Uterus (tissue), 4 donors: ENCODE measurements at places on chromosomes 2 and 18. TPM values are rescaled to one million over a fixed set of nuclear protein-coding genes. Genes with fewer than 3 reads are reported as not detected.
A peak's percentile ranks its signal among the peaks of the same experiment; 100 is the strongest.

FSHR gene
- total RNA-seq: not detected

- DNase-seq: no peak
Measured at GRCh38 chr2:118856330-118856977, 9.0 kb upstream of the EN1 start.

SCYGR6 gene
- not detected for total RNA-seq

DNA sequence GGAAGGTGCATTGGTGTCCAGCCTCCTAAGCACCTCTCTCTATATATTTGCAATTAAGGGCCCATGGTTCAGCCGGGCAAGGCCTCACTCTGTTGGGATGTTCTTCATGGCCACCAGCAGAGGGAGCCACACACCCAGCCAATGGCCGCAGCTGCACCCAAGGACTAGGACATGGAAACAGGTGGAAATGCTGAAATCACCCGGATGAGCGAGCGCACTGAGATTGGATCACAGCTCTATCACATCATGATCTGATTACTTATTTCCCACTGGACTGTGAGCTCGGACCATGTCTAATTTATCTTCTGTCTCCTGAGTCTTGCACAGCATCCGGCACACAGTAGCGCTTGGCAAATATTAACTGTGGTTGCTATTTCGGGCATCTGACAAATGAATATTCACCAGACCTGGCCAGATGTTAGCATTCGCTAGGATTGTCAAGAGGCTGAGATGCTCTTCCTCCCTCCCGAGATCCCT is 31.2 kb downstream of the KIF3C start:
- DNase-seq: peak; percentile 65

GRCh38 chr2:177284531-177284930 is 20.0 kb upstream of the NFE2L2 start:
- no peak for DNase-seq

DNA sequence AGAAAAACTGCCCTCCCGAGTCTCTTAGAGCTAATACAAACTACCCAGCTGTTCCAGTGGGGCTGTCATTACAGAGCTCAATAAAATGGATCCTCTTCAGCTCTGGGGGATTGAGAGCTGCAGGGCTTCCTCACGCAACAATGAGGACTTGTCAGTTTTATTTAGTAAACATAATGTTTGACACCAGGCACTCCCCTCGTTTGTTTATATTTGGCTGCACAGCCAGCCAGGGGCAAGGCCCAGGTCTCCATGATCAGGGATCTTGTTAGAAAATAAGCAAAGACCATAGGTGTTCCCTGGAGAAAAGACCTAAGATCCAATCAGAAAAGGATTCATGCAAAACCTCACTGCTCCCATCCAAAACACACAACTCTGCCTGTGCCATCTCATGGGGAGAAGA is 158.2 kb downstream of the C1D start:
- no peak for DNase-seq

DNA sequence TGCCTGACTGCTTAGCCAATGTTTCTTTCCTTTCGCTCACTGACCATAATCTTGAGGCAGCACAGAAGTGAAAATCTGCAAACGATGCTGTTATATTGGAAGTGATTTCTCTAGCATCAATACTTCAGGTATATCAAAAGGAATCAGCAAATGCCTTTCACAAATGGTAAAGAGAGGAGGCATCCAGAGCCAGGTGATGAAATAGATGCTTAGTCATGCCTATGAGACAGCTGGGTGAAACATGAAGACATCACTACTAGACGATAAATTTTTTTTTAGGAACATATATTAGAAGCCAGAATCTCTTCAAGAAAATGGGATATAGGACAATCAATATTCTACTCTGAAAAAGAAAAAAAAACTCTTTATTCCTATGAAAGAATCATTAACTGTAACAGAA is 249.2 kb upstream of the SLC39A10 start:
- no peak for DNase-seq

DNA sequence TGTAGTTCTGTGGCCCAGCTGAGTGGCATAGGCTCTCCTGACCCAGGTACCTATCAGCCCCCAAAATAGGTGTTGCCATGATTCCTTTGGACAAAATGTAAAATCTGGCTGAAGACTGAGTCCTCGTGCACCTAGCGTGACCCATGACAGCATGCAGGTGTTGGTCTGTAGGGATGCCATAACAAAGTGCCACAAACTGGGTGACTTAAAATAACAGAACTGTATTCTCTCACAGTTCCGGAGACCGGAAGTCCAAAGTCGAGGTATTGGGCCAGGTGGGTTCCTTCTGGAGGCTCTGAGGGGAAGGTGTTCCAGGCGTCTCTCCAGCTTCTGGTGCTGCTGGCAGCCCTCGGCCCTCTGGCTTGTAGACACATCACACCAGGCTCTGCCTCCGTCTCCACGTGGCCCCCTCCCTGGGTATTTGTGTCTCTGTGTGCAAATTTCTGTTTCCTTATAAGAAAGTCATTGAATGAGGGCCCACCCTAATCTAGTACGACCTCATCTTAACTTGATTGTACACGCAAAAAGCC is 34.5 kb downstream of the LRRFIP1 start:
- peak; percentile 68 for DNase-seq

DNA sequence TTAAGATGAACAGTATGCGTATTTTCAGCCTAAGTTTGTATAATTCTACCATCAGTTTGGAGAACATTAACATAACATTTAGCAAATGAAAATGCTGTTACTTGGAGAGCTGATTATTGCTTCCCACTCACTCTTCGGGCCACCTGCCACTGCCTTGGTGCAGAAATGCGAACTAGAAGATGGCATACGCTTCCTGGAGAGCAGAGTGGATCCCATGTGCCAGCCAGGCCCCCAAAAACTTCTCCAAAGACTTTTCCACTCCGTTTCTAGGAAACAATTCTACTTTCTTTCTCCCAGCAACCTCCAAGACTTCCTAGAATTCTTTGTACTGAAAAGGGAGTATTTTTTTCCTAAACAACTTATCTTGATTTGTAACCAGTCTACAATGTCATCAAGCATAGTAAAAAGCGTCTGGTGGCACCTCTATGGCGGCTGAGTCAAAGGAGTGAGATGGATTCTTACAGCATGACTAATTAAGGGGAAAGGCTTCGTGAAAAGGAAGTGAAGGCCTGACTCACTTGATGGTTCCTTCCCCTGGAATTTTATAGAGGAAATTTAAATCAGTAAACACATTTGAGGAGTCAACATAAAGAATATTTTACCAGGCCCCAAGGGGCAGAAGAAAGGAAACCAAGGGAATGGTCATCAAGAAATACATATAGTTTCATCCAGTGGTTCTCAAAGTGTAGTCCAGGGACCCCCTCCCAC is 36.6 kb downstream of the FEZ2 start:
- no peak for DNase-seq

GRCh38 chr18:47427072-47427471 is 175.6 kb upstream of the SKOR2 start:
- no peak for DNase-seq

DNA sequence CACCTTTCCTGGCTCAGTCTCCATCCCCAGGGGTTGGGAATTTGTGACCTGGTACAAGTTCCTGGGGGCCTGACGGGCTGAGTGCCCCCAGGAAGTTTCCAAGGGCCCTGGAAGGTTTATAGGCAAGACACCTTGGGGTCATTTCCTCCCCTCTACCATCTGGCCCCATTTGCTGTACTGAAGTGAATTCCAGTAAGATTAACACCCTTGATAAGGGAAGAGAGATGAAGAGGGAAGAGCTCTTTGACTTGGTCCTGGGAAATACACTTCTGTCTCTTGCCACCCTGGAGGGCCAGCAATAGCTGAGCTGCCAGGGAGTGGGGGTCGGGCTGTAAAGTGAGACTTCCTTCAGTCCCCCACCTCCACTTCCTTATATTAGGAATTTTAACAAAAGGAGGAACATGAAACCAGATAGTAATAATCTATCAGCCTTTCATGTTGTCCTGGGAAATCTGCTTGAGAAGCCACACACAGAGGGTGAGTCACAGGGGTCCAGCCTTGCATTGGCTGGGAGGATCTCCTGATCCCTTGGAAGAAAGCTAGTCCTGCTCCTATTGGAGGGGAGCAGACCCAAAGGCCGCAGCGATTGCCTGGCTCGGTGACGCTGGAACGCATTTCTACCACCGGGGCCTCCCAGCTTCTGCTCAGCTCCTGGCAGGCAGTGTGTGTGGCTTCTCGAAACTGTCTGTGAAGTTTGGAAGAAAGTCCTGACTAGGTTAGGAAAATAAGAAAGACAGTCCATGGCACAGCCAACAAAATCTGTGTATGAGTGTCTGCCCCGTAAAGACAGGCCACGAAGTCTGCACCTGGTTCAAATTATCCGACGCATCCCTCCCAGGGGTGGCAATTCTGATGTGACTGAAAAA is 87.3 kb downstream of the ACAA2 start:
- peak; percentile 56 for DNase-seq

GRCh38 chr2:24351627-24351938 is 8.8 kb downstream of the ITSN2 start:
- no peak for DNase-seq

GRCh38 chr18:61852496-61852895 is 40.3 kb downstream of the RNF152 start:
- no peak for DNase-seq

ZNF512 gene
- 82.9 TPM for total RNA-seq

- no peak for DNase-seq
Measured at GRCh38 chr2:109141727-109142283, 12.8 kb downstream of the SH3RF3 start.

GRCh38 chr2:234454433-234454832 is 42.4 kb downstream of the ARL4C start:
- DNase-seq: no peak

DNA sequence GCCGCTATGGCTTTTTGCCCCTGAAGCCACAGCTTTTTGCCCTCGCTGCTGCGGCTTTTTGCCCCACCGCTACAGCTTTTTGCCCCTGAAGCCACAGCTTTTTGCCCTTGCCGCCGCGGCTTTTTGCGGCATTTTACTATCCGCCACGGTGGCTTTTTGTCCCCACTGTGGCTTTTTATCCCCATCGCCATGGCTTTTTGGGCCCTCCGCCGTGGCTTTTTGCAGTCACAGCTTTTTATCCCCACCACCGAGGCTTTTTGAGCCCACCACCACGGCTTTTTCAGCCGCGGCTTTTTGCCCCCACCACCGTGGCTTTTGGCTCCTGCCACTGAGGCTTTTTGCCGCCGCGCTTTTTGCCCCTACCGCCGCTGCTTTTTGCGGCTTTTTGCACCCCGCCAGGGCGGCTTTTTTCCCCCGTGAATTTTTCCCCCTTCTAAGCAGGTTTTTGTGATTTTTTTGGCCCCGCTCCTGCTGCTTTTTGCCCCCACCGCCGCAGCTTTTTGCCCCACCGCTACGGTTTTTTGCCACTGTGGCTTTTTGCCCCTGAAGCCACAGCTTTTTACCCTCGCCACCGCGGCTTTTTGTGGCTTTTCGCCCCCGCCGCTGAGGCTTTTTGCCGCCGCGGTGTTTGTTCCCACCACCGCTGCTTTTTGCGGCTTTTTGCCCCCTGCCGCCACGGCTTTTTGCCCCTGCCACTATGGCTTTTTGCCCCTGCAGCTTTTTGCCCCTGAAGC is 2797.2 kb upstream of the TEKT4 start:
- no peak for DNase-seq

- DNase-seq: no peak
Measured at GRCh38 chr2:170145191-170145590, 32.8 kb upstream of the MYO3B start.

DNA sequence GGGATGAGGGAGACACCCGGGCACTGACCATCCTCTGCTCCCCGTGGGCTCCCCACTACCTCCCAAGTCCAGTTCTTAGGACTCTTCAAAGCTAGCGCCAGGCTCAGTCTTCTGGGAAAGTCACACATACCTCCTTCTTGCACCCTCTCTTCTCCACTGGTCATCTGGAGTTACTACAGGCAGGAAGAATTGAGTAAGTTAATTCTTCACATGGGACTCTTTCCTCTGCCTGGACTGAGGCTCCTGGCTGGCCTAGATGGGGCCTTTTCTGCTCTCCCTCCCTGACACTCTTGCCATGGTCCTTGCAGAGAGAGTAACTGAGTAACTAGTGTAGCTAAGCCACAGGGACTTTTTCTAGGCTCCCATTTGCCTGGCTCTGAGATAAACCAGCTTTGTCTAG is 96.5 kb upstream of the CELF4 start:
- DNase-seq: no peak

- DNase-seq: no peak
Measured at GRCh38 chr2:79782576-79783452, 270.0 kb downstream of the CTNNA2 start.

DNA sequence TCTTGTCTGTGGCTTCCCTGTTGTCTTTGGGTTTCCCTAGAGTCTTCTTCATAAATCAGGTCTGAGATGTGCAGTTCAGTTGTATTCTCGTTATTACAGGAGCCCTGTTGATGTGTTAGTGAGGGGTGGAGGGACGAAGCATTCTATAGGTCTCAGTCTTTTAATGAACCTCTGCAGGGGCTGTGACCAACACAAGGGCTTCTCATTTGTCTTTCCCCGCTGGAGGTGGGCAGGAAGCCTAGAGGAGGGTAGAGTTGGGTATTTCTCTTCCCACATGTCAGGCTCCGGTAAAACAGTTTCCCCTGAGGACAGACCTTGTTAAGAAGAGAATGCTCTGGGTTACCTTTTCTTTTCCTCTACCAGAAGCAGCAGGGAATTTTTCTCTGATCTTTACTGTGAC is 31.2 kb downstream of the PROC start:
- DNase-seq: no peak

DNA sequence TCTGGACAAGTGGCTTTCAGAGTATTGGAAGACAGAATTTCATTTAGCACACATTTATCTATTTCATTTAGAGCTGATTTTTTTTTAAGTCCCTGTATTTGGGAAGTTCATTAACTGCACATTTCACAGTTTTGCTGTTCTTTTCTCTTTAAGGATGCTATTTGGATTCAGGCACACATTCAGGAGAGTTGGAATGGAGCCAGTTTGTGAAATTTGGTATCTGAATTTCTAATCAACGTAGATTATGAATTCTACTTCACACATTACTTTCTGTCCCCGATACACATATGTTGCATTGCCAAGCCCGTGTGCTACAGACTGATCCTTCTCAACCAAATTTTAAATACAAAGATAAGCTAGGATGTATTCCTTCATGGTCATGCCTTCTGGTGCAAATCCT is 503.9 kb downstream of the IRS1 start:
- no peak for DNase-seq

- no peak for DNase-seq
Measured at GRCh38 chr2:98917031-98917471, 19.0 kb downstream of the CRACDL start.

CYP26B1 gene
- not detected for total RNA-seq

VSNL1 gene
- total RNA-seq: not detected

GRCh38 chr2:200600549-200601225 is 14.9 kb downstream of the AOX1 start:
- DNase-seq: no peak

CHRNG gene
- not detected for total RNA-seq

REG1B gene
- not detected for total RNA-seq

DNA sequence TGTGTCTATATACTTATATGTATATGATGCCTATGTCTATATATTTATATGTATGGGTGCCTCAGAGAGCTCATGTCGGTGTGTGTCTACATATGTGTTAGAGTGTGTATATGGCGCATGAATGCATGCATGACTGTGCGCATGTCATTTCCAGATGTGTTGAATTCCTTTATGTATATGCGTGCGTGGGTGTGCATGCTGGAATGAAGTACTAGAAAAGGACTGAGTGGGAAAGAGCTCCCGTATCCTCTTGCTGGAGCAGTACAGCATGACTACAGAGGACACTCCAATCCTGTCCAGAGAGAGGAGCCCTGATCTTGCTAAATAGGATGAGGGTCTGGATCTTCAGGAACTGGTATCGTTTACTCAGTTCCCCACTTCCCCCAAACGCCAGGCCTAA is 56.8 kb upstream of the LRPPRC start:
- DNase-seq: no peak

PSMD1 gene
- total RNA-seq: 57.4 TPM
